ENCODE measurements at places on chromosomes 5 and 9.
A peak's percentile ranks its signal among the peaks of the same experiment; 100 is the strongest.

DNA sequence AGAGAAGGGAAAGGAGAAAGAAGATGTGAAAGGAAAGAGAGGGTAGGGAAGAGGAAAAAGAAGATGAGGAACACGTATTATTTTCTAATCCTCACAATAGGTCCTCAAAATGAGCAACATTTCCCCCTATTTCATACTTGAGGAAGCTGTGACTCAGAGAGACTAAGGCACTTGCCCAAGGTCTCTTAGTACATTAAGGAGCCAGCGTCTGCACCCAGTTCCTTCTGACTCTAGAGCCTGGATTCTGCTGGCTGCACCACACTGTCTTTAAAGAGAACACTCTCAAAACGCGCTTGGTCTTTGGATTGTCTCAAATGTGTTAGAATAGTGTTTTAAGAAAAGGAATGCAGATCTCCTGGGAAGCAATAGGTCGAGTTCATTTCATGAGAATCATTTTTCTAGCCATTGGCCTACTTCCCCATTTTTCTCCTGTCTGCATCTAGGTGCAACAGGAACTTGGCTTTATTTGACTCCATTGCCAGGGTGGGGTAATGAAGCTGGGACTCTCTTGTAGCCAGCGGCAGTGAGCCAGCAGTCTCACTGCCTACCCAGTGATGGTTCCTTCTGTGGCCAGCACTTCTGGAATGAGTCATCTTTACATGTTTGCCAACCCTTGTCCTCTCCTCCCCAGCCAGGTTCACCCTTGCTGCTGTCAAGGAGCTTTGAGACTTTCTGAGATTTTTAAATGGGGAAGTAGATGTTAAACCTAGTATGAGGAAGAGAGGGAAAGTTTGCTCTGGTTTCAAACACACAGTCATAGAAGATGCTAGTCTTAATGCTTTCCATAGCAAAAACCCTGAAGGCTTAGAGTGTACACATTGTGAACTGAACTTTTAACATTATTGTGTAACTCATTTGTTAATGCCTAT lies 82.7 kb downstream of the DOCK8 start:
- no peak for DNase-seq

DNA sequence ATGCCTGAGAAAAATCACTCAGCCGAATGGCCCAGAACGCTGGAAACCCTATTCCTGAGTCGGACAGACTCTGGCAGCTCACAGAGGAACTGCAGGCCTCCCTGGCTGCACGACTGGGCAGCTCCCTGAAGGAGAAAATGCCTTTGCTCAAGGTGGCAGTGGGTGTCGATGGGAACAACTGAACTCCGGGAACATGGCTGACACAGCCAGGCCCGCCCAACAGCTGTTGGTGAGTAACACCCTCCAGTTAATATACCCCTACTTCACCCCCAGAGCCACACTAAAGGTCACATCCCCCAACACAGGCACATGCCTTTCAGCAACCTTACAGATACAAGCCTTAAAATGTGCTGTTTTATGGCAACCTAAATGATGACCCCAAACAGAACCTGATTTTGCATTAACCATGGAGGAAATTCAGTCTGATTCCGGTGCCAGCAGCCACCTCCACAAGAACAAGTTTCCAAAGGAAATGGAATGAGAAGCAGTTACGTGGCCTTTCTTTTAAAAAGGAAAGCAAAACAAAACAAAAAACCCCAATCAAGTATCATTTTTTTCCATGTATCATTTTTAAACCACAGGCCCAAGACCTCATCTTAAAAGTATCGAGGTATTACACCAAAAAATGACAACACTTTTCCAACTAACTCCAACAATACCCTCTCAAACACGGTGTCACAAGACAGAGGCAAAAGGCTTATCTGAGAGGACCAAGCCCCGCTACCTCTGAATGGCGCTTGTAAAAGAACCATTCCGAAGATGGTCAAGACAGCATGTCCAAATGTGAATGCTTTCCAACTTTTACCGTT lies 3.1 kb downstream of the KLF9 start:
- DNase-seq = peak; percentile 45

DNA sequence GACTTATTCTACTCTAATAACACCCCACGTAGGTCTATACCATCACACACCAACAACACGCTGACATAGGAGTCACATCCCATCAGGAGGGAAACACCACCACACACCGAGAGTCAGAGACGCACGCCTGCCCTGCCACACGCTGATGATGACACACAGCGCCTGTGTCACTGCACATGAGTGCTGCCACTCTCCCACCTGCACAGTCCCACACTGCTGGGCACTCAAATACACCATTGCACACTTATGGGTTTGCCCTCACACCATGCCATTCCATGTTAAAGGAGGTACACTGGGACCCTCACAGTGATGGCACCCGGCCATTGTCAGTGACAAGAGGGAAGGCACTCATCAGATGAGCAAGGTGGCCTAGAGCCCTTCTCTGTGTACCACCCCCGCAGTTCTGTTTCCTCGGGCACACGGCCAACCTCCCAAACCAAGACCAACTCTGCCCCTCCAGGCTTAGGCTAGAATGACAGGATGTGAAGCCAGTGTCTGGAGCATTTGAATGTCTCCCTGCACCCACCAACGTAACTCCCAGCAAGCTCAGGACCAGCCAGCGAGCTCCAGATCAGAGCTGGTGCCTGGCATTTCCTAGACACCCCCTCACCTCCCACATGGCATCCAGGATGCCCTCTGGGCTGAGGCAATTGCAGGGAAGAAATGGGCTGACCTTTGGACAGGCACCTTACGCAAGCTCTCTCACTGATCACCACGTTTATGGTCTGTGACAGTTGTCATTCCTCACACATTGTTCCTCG lies 3.6 kb upstream of the CPLX2 start:
- DNase-seq = no peak

DNA sequence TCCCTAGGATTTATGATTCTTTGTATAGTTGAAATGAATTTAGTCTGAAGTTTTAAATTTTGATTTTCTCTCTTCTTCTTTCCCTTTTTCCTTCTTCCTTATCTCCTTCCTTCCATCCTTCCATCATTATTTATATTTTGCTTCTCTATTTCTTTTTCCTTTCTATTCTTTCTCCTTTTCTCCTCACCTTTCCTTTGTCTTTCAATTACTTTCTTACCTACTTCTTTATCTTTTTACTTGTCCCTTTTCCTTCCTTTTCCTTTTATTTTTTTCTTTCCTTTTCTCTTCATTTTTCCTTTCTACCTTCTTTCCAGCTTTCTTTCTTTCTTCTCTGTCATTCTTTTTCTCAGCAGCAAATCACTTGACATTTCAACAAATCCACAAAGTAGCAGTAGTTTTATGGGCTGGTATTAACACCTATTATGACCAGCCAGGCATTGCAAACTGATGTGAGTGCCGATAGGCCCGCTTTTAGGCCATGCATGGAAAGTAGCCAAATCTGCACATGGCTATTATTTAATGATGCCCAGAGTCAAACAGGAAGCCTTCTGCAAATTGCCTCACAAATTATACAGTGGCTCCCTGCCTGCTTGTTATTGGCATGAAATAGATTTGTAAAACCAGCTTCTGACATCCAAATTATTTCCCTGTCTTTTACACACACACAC lies 37.1 kb upstream of the NR3C1 start:
- no peak for DNase-seq

- DNase-seq = no peak
These were observed 9.1 kb upstream of the LRRC70 start for GRCh38 chr5:62569470-62569869.

DNA sequence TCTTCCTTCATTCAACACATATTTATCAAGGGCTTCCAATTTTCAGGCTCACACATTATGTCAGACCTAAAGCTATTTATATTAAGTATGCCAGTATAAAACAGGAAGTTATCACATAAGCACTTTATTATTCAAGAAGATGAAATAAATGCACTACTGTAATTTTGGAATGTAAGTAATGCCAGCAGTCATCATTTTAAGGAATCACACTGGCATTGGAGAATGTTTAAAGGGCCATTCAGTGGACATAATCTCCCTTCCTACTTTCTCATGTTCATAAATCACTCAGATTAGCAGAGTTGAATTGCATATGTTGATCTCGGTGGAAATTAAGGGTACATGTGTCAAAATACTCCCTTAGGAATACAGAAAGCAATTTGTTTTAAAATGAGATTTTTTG lies 164.4 kb downstream of the GIN1 start:
- DNase-seq = no peak

DNA sequence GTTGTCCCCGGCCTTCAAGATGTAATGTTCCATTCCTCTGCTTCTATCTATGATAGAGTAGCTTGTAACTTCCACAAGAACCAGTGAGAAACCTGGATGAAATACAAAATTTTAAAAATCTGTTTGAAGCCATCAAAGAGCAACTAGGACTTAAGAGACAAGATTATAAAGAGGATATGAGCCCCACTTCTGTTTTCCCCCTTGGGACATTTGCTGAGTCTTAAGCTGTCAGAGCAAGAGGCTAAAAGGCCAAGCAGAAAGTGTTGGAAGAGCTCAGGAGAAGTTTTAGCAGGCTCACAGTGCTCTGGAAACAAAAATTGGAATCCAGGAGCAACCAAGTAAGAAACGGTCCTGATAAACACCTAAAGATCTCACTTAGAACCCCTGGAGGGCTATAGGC lies 76.1 kb downstream of the ADRB2 start:
- DNase-seq = no peak

DNA sequence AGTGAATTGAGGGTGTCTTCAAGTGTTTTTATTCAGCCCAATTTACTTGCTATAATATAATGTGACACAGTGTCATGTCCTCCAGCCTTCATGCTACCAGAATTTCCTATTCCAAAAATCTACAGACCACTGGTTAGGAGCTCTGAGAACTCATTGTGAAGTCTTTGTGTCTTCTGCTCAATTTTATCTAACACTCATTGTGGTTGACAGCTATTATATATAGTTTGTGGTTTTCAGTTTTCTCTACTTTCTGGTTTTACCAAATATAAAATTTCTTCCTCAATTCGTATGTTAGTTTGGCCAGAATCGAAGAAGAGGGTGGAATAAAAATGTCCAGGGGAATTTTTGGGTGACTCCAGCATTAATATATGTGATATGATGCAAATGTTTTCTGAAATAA lies 509.3 kb upstream of the NUDT12 start:
- no peak for DNase-seq

- no peak for DNase-seq
These were observed 5.7 kb downstream of the WHRN start for GRCh38 chr9:114499528-114499927.

DNA sequence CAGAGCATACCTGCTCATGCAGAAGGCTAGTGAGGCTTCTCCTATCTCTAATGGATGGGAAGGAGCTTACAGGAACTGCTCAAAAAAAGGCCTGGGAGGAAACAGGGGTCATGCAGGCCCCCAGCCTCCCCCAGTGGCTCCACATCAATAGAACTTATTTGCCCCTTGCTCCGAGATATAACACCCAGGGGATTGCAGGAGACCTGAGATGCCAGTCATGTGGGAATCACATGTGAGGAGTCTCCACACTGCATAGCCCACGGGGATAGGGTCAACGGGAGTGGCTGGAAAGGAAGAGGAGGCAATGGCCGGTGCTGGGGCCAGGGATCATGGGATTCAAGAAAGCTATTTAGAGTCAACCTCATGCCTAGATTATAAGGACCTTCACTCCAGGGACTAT lies 76.2 kb downstream of the NRG2 start:
- no peak for DNase-seq

DNA sequence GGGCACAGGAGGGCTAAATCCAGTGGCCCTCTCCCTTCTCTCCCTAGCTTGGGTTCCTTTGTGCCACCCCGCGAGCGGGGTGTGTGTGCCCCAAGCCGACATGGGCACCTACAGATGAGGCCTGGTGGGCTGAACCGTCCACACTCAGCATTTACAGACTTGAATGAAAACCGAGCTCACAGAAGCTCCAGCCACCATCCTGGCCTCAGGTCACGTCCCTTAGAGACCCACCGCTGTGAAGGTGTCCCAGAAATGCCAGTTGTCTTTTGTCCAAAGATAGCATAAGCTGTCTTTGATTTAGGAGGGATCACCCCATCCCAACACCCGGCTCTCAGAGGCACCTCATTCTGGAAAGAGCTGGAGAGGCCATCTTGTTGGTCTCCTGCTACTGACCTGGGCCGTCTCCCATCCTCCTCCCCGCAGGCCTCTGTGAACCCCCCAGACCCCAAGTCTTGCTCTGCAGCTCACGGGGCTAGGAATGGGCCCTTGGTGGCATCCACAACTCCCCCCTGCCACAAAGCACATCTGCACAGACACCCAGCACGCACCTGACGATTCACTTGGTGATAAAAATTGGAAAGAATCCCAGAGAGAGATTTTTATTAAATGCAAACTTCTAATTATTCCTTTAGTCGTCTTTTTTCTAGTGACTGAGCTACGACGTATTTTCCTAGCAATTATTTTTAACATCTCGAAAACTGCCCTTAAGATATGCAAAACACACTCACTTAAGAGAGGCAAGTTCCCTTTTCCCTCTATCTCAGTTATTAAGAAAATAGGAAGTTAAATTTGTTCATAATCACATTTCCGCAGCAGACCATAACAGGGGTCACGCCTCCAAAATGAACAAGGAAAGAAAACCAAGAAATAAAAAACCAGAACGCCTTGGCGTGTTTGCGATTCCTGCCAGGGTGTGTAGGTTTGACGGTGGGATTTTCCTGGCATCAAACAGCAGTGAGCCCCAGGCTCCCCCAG lies 80.5 kb upstream of the LMX1B start:
- DNase-seq = no peak

DNA sequence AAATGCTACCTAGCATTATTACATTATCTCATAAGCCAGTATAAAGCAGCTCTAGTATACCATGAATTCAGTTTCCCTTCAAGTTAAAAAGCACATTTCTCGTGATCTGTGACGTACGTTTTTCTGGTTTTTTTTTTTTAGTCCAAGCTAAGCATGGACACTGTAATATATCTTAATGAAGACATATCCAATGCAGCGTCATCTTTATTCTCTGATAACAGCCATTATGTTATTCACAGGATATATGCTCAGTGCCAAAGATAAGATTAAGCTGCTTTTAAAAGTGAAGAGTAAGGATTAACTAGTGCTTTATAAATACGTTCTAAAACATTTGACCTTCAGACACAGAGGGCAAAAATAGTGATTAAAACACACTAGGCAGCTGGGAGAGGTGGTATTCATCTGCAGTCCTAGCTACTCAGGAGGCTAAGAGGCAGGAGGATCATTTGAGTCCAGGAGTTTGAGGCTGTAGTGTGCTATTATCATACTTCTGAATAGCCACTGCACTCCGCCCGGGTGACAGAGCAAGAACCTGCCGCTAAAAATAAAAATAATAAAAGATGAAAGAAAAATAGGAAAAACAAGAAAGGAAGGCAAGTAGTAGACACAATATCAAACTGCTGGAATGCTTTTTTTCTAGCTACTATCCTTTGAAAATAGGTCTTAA lies 7.7 kb downstream of the CSNK1A1 start:
- no peak for DNase-seq

GRCh38 chr9:99358668-99359067 lies 136.6 kb downstream of the SEC61B start:
- no peak for DNase-seq
